ENCODE measurements at places on chromosomes 1 and 21. TPM values are rescaled to one million over a fixed set of nuclear protein-coding genes. Genes with fewer than 3 reads are reported as not detected.

GRCh38 chr1:181482521-181483284, 614 bp upstream of the CACNA1E start:
- DNase-seq: peak; percentile 7

DNA sequence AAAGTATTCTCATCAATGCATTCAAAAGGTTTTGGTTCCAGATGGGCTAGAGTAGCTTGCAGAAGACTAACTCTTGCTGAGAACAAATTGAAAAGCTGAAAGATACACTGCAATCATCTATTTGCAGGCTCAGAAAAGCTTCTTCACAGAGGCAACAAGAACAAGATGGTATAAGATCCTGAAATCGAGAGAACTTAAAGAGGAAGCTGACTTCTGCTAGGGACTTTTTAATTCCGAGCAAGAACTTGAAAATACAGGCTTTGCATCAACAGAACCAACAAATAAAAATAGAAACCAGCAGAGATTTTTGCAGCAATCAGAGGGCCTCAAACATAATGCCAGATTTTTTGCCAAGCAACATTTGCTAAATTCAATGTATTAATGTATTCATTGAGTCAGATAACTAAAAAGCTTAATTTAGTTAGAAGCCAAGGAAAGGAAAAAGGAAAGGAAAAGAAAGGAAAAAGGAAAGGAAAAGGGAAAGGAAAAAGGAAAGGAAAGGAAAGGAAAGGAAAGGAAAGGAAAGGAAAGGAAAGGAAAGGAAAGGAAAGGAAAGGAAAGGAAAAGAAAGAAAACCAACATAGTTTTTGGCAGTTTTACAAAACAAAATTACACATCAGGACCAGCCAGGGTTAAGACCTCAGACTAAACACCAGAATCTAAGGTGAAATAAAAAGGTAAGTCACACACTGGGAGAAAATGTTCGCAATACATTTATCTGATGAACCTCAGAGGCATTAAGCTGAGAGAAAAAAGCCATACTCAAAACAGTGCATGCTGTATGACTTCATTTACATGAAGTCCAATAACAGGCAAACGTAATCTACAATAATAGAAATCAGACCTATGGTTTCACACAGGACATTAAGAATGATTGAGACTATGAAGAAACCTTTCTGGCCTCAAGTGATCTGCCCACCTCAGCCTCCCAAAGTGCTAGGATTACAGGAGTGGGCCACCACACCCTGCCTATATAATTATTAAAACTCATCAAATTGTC, 42.6 kb downstream of the FAF1 start:
- no peak for DNase-seq

The PRAMEF12 gene
- total RNA-seq: not detected

GRCh38 chr1:219201656-219202055, 28.0 kb downstream of the LYPLAL1 start:
- no peak for DNase-seq

DNA sequence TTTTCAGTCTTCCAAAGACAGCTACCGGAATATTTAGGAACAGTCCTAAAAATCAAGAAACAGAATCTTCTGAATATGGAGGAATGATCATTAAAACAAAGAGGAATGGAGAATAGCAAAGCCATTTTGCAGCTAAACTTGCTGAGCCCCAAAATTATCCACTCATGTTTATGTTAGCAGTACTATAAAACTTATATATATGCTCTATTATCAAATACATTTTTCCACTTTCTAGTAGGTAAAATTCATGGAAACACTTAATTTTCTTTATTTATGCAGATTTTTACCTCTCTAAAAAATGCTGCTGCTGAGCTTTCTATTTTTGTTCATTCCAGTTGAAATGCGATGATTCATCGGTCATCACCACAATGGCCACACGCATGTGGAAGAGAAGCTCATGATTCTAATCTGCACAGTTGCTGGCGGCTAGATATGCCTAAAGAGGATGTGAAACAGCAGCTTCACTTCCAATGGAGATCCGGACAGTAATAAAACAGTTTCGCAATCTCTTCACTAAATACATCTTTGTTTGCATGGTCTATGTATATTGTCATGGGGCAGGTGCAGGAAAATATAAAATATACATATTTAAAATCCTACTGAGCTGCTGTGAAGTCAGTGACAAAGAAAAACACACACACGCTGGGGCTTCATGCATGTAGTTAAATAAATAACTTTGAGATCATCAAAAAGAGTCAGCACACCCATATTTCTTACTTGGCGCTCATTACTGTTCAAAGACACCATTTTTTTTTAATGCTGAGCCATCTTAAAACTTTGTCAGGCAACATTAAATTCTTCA, 292.2 kb downstream of the SMYD3 start:
- DNase-seq: no peak

DNA sequence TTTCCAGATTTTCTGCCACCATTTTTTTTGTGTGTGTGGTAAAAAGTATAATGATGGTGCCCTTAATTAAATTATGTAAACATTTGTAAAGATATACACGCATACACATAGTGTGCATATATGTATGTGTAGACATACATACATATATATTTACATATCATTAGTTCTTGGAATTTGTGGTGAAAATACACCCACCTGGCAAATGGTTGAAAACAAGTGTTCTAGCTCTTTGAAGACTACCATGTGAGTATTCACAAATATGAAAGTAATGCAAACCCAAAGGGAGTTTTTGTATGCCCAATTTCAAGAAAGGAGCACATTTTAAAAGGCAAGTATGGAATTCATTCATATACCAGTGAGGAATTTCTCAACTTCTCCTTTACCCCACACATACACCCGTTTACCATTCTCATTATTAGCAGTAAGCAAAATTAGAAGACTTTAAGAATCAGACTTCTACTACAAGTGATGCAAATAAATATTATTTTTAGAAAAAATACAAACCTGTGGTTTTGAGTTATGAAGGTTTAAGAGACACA, 8.0 kb downstream of the RABGAP1L start:
- DNase-seq: no peak

GRCh38 chr1:16719571-16720350, 20.6 kb upstream of the RNU1-4 start:
- no peak for DNase-seq

DNA sequence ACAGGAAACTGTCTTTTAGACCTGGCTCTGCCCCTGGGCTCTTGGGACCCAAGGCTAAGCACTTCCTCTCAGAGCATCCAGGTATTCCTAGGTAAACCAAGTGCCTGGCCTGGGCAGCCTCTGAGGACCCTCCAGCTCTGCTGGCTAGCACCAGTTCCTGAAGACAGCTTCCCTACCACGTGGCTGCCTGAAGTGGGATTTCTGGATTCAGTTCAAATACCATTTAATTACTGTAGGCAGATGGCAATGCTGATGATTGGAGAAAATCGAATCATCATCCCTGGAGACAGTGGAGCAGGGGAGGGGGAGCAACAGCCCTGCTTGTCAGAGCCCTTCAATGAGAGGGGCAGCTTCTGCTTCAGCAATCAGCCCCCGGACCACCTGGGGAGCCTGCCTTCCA, 11.9 kb downstream of the KIF21B start:
- no peak for DNase-seq
